ENCODE measurements at places on chromosomes 7 and 10.

DNA sequence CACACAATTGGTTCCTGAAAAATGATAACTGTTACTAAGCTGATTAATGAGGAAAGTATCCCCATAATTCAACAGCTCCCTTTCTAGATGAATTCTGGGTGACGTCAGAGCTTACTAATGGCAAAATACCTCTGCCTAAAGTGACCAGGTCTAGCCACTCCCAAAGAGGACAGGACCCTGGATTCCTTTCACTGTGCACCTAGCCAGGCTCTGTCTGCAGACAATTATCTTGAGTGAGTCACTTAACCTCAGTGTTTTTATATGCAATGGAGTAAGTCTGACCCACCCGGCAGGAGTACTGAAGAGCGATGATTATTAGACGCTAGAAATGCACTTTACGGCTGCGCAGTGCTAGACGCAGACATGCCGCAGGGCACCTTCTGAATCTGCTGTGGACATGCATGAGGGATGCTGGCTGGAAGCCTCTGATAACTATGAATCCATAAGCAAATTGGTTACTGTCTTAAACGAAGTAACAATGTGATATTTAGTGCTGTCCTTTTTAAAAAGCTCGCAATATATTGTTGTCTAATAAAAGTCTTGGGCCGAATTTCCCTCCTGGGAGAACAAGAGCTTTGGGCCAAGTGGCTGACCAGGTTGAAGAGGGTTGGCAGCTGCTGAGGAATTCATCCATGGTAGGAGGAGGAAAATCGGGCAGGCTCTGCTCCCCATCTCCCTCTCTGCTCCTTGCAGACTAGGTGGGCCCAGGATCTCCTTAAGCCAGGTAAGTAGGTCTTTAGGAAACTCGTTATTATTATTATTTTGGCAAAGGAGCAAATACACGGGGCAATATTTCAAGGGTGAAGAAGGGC, 4.6 kb upstream of the INPP5A start:
- no peak for DNase-seq

GRCh38 chr7:111202321-111202720, 111.4 kb downstream of the LRRN3 start:
- DNase-seq, result no peak

GRCh38 chr10:52280051-52280450, 34.0 kb upstream of the DKK1 start:
- DNase-seq, result no peak

DNA sequence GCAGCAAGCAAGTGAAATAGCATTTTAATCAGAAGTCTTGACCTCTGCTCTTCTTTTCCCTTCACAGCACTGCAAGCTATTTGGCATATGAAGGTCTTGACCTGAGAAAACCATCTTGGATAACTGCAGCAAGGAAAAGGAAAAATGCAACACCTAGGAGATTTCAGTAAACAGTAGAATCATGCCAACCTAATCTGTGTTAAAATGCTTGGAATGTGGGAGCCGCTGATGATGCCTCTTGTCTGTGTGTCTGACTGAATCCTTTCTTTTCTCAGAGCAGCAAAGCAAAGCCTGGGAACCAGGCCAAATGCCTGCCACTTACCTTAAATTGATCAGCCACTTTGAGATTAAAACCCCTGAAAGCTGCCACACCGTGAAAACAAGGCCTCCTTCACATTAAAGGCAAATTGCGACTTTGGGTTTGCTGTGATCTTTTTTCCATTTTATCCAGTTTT, 80.4 kb upstream of the CDK6 start:
- DNase-seq, result no peak

DNA sequence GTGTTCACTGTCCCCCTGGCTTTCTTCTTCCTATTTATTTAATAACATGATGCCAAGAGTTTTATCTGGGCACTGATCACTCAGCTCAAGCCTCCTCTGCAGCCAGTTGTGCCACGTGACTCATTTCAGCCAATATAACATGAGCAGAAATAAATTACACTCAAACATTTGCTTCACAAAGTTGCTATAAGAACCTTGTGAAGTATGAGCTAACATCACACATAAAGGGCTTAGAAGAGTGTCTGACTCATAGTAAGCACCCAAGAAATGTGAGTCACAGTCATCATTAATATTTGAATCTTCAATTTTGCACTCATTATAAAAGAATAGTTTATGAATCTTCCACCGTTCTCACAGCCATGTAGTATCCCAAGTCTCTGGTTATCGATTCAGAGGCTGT, 414.6 kb upstream of the NPVF start:
- no peak for DNase-seq

DNA sequence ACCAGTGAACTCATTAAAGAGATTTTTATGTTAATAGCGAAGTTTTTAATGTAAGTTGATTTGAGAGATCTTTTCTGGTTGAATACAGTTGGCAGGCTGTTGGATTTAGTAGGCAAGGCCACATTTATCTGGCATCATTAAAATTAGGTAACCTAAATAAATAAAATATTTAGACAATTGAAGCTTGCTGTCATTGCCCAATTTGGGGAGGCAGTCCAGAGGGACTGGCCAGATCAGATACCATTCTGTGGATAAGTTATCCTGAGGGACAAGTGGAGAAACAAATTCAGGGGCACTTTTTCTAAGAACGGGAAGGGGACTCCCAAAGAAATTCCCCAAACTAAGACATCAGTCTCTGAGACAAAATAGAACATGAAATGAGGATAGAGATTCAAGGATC, 397.8 kb downstream of the GFRA1 start:
- no peak for DNase-seq

- no peak for DNase-seq
Observed at GRCh38 chr7:111093496-111093895, 2.6 kb downstream of the LRRN3 start.

GRCh38 chr7:107427462-107427861, 42.4 kb upstream of the GPR22 start:
- no peak for DNase-seq

DNA sequence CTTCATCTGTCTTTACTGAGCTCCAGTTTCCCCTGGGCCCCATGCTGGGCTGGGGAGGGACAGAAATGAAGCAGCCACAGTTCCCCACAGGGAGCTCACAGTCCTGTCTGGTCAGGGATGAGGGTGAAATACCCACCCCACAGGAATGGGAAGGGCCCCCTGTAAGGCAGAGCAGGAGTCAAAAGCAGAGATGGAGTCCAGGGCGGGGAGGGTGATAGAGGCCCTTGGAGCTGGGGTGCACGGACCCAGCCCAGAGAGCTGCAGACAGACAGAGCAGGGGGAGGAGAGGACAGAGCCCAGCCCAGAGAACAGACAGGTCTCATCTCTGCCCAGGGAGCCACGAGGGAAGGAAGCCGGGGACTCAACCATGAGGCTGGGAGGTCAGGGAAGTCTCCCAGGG, 34.9 kb upstream of the ZNF488 start:
- DNase-seq, result no peak

DNA sequence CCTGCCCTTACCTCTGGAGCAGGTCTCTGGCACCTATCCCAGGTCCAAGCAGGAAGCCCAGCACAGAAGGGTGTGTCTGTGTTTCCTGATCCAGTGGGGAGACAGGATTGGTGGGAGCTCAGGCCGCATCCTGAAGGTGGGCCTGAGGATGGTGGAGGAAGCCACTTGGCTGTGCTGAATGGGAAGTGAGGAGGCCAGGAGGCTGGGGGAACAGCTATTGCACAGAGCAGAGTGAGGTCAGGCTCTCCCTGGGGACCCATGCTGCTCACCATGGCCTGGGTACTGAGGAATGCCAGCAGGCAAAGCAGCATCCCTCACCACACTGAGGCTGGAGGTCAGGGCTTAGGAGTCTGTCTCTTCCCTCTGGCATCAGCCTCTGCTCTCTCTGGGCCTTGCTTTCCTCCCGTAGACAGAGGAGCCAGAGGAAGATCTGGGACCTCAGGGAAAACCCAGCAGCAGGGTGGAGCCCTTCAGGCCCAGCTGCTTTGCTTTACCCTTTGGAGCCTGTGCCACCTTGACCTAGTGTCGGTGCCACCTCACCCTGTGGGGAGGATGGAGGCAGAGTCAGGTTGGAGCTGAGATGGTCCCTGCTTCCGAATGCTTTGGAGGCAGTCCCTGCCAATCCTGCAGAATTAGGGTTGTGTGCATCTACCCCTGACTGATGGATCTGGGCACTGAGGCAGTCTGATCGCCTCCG, 39.0 kb downstream of the CDH23 start:
- DNase-seq, result no peak
